ENCODE measurements at places on chromosomes 6 and 20.
A peak's percentile ranks its signal among the peaks of the same experiment; 100 is the strongest.

DNA sequence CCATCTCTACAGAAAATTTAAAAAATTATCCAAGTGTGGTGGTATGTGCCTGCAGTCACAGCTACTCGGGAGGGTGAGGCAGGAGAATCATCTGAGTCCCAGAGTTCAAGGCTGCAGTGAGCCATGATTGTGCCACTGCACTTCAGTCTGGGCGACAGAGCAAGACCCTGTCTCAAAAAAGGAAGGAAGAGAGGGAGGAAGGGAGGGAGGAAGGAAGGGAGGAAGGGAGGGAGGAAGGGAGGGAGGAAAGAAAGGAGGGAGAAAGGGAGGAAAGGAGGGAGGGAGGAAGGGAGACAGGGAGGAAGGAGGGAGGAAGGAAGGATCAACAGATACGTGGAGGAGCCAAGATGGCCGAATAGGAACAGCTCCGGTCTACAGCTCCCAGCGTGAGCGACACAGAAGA is 90.1 kb downstream of the ZNF217 start:
- DNase-seq = no peak

DNA sequence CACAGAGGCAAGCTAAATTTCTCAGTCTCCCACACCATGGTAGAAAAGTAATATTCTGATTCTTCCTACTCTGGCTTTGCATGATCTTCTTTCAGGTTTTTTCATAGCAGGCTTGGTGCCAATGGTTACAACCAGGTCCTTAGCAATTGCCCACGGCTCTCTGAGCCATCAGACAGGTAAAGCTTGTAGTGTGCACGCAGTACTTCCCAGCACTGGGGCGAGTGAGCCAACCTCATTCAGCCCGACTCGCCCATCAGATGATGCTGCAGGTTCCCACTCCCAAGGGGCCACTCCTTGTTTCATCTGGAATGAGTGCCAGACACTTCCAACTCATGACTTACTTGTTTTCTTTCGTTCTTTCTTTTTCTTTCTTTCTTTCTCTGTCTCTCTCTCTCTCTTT is 78.3 kb downstream of the PERP start:
- DNase-seq = no peak

DNA sequence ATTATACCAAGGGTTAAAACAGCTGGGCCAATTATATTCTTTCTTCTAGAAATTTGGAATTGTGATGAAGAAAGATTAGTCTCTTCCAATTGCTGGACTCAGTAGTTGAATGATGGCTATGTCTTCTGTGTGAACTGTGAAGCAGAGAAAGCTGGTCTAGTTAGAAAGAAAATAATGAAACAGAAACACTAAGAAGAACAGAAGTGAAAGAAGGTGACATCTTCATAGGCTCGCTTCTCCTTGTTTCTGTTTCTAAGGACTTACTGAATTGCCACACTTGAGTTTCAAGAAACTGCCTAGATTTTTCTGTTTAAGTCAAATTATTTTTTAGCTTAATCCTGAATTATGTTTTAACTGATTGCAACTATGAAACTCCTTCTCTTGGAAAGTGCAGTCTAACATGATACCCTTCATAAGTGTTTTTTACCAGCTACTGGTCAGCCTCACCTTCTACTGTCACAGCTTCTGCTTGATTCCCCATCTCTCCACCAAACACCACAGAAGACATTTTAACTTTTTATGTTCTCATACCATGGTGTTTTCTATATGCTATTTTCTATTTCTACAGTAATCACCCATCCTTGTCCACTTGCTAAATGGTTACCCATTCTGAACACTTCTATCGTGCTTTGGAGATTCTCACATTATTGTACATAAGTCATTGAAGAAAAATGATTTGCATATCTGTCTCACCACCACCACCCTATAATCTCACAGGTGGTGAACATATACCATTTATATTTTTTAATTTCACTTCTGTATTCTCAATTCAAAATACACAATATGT is 268.8 kb downstream of the GRIK2 start:
- no peak for DNase-seq

- no peak for DNase-seq
Observed at GRCh38 chr6:37865504-37865903, 46.0 kb downstream of the ZFAND3 start.

DNA sequence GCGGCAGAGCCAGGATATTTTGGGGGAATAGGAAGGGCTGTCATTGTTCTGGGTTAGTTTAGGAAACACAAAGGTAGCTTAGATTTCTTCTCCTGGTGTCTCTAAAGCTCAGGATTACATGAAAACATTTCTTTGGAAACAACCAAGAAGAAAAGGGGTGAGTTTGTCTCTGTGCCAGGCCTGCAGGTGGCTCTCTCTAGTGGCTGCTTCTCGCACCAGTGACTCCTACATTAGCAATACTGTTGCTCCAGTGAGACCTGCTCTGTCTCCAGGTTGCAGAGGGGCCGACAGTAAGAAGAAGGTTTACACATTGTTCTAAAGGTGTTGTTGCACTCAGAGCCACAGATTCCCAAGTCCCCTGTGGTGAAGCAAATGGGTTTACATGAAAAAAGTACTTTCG is 104.6 kb upstream of the GLP1R start:
- no peak for DNase-seq

DNA sequence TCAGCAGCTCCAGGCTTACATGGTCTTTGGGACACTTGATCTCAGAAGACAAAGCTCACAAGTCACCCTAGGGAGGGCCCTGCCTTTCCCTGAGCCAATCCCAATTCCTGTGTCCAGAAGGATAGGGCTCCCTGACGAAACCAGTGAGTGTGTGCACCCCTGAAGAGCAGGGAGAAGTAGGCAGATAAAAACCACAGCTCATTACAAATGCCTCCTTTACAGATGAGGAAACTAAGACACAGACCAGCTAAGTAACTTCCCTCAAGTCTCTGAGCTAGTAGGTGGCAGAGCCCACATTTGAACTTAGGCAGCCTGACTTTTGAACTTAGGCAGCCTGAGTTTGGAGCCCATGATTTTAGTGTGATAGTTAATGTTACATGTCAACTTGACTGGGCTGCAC is 6.7 kb upstream of the ZFAND3 start:
- no peak for DNase-seq

- no peak for DNase-seq
Observed at GRCh38 chr6:126632271-126632670, 292.4 kb downstream of the CENPW start.

- DNase-seq = peak; percentile 96
Observed at GRCh38 chr20:48295445-48295903, 510.2 kb upstream of the SULF2 start.

DNA sequence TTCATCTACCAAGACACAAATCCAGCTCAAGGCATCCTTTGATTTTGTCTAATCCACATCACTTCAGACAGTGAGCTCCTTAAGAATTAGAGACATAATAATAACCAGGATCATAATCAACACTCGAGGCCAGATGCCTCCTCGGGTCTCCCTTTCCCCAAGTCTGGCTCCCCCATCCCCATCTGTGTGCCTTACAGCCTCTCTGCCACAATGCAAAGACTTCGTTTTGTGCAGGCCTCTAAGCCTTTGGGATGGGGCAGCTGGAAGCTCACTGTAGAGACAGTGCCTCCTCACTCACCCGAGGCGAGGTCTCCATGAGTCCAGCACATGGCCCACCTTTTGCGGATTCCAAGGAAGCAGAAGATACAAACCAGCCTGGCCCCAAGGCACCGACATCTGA is 30.3 kb downstream of the LRFN2 start:
- no peak for DNase-seq

- no peak for DNase-seq
Observed at GRCh38 chr6:149354009-149354408, 36.5 kb downstream of the TAB2 start.

DNA sequence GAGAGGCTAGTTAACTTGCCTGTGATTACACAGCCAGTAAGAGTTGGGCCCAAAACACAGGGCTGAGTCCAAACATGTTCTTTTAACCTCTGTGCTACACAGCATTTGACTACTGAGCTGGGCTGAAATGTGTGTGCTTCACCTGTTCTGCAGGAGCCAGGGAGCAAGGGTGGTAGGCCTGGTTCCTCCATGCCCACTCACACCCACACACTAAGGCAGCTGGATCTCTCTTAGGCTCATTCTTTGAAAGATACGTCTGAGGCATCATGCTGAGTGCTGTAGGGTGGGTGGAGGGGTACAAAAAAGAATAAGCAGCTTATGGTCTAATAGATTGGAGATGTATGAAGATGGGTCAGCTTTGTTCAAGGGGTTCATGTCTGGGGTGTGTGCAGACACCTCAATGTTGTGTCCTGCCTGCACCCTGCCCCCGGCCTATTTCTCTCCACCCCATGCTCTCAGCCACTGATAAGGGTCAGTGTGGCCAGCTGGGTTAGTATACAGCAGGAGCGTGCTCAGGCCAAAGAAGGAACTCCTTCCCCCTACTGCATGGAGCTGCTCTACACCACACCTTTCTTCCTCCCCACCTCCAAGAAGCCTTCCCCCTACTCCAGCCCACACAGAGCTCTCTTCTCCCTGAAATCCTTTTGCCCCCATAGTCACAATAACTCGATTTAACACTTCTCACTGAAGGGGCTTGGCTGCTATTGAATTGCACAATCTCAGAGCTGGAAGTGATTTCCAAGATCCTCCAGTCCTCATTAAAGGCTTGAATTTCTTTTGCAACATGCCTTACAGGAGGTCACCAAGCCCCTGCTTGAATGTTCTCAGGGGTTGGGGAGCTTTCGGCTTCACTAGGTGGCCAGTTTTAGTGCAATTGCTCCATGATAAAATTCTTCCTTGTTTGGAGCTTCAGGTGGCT is 3.4 kb downstream of the PPP2R5D start:
- no peak for DNase-seq

DNA sequence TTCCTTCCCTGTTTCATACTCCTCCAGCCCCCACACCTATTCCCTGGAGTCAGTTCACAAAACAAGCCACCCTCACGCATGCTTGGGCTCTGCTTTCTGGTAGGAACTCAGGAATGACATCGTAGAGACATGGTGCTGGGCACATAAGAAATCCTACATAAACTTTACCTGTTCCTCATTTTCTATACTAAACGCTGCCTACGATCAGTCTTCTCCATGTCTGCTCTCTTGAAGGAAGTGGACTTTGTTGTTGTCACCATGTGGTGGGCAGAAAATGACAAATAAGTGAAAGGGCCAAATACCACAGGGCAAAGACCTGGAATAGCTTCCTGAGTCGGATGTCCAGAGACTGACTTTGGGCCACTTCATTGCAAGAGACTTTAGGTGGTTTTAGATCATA is 10.1 kb downstream of the MYLK4 start:
- DNase-seq = no peak

GRCh38 chr20:11118802-11119380 is 445.1 kb upstream of the JAG1 start:
- DNase-seq = peak; percentile 28

DNA sequence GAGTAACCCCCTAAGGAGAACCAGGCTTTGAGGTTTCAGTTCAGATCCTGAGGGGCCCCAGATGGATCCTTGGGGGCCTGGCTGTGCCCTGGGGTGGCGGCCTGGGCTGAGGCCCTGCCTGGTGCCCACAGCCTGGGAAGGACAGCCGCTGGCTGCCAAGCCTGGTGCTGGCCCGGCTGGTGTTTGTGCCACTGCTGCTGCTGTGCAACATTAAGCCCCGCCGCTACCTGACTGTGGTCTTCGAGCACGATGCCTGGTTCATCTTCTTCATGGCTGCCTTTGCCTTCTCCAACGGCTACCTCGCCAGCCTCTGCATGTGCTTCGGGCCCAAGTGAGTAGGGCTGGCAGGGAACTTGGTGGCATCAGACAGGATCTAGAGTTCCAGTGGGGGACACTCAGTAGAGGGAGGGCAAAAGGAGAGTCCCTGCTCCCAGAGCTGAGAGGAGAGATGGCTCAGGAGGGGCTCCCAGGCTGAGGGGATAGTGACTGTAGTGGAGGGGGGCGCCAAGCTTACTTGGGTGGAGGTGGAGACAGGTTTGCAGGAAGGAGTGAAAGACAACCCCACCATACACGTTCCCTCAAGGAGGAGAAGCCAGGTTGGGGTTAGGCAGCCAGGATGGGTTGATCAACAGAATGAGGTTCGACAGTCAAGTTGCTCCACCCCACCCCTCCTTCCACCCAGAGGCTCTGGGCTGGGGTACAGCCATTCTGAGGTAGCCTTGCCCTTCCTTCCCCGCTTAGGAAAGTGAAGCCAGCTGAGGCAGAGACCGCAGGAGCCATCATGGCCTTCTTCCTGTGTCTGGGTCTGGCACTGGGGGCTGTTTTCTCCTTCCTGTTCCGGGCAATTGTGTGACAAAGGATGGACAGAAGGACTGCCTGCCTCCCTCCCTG is 9.5 kb downstream of the SLC29A1 start:
- DNase-seq = no peak

- peak; percentile 60 for DNase-seq
Observed at GRCh38 chr20:51660672-51661608, 107.2 kb downstream of the ATP9A start.

DNA sequence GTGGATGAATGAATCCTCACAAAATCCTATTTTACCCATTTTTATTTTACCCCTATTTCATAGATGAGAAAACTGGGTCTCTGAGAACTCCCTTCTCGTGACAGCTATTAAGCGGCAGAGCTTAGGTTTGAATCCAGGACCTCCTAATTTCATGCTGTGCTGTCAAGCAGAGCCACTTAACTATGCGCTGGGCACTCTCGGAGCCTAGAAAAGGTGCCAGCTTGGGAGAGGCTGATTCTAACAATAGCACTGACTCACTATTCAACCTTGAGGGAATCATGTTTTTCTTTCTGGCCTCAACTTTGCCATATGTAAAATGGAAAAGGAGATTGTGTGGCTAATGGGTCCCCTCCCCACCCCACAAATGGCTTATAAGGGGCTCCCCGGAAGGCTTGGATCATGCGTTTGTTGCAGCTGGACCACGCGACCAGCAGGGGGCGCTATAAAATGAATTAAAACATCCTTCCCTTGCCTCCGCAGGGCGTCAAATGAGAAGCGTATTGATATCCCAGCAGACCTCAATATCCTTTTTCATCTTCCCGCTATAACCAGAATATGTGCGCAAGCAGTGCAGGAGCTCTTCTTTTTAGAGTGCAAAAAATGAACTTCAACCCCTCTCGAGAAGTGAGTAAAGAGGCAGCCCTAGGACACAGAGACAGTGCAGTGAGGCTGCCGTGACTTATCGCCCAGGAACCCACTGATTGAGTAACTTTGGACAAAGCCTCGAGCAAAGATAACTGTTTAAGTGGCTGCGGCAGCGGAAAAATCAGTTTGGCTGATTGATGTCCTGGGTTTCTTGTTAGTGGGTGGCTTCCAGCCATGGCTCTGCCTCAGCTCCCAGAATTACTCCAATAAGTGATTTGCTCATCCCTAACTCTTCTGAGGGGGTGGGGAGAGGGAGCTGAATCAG is 12.8 kb upstream of the PDYN start:
- peak; percentile 65 for DNase-seq

GRCh38 chr20:57663681-57664451 is 43.6 kb upstream of the ZBP1 start:
- DNase-seq = no peak

GRCh38 chr6:132813173-132813856 is 1.1 kb upstream of the RPS12 start:
- peak; percentile 16 for DNase-seq

GRCh38 chr6:39280247-39280731 is 33.9 kb downstream of the KCNK17 start:
- no peak for DNase-seq

Measured in iris pigment epithelial cell (primary cell).